ENCODE measurements at places on chromosomes 6 and 20.

DNA sequence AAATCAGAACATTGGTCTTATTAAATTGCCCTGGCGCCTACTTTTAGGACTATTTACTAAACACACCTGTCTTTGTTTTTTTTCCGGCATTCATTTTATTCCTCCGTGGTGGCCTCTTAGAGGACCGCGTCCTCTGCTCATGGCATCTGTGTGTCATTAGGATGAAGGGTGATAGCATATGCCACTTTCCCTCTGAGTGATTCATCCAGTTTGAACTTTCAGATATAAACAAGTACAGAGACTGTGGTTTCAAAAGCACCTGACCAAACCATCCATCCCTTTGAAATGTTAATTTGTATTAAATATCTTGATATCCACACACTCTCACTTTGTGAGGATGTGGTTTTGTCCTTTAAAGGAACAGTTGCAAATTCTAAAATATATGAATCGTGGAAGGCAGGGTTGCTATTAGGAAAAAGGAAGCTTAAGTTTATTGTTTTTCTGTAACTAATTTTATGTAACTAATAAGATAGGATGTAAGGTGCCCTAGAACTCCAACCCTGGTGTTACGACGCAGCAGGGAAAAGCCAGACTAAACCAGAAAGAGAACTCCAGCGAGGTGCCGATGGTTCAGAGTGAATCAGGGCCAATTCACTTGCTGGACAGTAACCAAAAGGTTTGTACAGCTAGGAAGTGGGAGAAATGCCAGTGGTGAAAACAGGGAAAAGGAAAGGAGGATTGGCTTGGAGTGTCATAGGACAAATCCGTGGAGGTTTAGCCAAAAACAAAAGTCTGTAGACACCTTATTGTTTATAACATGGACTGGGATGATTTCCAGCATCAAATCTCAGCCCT, 98.7 kb downstream of the SHLD1 start:
- DNase-seq: no peak

- DNase-seq: no peak
Measured at GRCh38 chr6:149910721-149911151, 12.2 kb downstream of the RAET1G start.

DNA sequence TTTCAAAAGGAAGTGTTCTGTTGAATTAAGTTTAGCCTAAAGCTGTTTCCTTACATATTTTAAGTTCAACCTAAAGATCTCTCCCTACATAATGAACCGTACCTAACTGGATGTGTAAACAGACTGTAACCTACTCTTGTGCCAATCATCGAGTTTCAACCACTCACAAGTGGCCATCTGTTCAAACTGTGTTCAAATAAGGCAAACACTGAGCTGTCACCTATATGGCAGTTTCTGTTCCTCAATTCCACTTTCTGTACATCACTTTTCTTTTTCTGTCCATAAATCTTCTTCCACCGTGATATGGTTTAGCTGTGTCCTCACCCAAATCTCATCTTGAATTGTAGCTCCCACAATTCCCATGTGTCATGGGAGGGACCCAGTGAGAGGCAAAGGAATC, 428.6 kb downstream of the HACE1 start:
- DNase-seq: no peak

DNA sequence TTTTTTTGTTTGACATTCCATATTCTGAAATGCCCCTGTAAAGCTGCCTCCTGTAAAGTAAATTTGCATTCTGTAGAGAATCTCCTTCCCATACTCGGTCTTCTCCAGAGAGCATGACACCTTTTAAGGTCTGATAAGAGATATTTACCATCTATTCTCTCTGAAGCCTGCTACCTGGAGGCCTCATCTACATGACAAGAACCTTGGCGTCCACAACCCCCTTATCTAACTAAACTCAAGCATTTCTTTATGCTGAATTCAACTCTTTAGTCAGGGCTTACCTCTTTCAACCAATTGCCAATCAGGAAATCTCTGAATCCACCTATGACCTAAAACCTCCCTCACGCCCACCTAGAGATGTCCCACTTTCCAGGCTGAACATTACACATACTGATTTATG, 51.6 kb downstream of the FAM184A start:
- DNase-seq: no peak

- no peak for DNase-seq
Measured at GRCh38 chr6:165873976-165874375, 210.9 kb upstream of the PDE10A start.

- DNase-seq: no peak
Measured at GRCh38 chr6:56601390-56601789, 41.3 kb downstream of the DST start.

- DNase-seq: no peak
Measured at GRCh38 chr20:24814556-24815195, 134.4 kb upstream of the CST7 start.

DNA sequence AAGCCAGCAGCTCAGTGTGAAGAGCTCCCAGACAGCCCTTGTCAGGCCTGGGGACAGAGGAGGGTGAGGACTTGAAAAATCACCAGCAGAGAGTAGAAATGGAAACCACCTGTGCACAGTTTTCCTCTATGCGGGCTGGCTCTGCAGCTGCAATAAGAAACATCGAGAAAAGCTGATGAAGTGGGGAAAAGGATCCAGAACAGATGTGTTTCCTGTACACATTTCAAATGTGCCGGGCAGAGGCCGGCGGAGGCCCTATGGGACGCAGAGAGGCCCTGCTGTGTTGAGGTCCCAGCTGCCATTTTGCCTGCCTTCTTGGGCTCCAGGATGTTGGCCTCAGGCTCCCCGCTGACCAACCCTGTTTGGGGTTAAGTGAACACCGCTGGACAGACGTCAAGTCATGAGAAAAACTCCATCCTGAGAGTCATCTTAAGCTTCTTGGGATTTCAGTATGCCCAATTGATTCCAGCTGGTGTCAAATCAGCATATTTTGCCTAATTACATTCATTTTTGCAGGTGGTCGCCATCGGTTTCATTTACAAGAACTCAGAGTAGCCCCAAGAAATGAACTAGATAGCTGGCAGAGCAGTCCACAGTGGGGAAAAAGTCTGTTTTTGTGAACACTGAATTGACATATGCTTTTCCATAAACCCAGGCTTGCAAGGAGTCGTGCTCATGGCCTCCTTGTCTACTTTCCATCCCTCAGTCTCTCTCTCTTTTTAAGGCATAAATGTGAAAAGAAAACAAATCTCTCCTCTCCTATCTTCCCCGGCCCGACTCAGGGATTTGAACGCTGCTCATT, 150.4 kb upstream of the PHACTR3 start:
- no peak for DNase-seq

- no peak for DNase-seq
Measured at GRCh38 chr6:31578184-31579118, 3.1 kb downstream of the TNF start.

DNA sequence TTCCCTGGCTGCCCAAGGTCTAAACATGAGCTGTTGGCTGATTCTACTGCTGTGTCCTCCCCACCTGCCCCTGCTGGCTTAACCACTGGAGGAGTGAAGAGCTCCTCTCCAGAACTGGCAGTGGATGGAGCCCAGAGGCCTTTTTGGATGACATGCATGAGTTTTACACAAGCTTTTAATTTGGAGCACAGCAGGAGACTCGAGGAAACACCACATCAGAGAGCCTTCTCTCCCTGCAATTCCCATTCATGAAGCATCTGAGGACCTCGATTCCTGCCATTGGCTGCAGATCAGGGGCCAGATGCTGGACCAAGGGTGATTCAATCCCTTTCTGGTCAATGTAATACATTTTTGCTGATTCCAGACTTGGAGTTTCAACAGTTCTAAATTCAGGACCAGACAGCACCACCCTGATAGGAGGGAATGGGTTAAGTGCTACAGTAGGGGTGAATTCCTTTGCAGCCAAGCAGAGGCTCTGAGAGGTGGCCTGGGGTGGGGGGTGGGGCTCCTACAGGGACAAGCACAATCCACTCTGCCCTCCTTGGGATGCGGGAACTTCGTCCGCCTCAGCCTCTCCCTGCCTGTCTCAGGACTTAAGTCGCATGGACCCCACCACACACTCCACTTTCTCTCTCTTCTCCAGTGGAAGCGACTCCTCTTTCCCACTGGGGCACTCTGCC, 599 bp upstream of the PSORS1C1 start:
- DNase-seq: no peak

GRCh38 chr20:8043687-8044282, 24.2 kb upstream of the TMX4 start:
- peak; percentile 69 for DNase-seq

DNA sequence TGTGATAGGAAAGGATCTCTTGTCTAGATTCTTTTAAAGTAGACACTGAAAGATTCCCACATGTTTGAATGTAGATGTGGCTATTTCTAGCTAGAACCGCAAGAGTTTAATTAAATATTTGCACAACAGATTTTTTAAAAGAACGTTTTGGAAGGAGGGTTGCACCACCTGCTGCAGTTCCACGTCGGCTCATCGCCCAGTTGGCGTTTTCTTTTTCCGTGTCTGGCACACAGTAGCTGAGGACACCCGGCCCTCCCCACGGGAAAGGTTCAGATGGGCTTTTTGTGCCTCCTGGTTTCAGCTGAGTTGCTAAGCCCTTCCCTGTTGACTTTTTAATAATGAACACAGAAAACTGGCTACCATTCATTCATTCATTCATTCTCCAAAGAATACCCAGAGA, 41.8 kb upstream of the DOK5 start:
- DNase-seq: peak; percentile 96

DNA sequence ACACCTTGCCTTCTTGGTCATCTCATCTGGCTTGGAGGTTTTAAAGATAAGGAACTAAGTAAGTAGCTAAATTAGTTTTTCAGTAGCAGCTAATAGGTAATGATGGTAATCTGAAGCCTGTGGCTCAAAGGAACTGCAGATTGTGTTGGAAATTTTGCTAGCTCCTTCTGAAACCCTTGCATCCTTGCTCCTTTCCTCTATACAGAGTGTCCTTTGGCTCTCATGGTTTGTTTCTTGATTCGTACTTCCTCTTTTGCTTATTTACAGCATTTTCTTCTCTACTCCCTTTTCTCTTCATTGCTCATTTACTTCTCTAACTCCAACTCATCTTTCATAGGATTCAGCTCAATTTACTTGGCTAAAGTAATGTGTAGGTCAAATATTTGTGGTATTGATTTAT, 19.0 kb downstream of the LRRC1 start:
- no peak for DNase-seq

GRCh38 chr6:157272866-157273755, 50.2 kb downstream of the TMEM242 start:
- peak; percentile 87 for DNase-seq

DNA sequence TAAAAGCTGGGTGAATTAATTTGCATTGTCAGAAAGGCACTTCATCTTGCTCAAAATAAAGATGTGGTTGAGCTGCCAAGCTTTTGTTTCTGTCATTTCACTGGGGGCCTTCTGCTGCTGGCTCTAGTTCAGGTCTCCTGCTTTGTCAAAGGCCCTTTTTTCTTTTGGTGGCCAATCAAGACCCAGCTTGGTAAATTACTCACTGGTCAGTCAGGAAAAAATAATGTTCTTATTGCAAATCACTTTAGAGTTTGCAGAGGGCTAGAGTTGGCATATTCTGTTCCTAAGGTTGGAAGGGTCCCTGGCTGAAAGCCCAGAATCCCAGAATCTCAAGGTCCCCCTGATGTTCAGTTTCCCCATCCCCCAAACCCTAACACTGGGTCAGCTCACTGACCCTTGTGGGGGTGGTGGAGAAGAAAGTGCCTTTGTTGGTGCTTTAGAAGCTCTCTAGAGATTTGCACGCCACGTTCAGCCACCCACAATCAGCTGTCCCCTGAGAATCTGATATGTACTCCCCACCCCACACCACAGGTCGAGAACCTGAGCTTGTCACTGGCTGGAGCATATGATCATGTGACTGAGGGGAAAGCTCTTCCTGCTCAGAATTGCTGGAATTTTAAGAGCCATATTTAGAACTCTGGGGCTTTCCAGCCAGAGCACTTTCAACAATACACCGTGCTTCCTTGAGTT, 21.7 kb upstream of the BNIP5 start:
- no peak for DNase-seq

DNA sequence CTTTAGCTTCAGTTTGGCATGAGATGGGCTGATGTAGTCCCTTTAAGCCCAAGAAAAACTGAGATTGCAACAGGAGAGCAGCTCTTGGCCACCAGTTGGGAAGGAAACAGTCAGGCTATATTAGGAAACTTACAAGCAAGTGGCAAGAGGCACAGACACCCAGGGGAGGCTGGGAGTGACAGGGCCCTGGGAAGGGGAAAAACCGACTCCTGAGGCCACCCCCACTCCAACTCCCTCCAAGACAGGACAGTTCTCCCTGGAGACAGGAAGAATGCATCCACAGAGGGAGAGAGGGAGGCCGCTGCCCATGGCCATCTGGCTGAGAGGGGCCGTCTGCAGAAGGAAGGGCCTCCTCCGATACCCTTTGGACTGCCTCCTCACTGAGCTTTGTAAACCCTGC, 20.5 kb downstream of the JPH2 start:
- no peak for DNase-seq

DNA sequence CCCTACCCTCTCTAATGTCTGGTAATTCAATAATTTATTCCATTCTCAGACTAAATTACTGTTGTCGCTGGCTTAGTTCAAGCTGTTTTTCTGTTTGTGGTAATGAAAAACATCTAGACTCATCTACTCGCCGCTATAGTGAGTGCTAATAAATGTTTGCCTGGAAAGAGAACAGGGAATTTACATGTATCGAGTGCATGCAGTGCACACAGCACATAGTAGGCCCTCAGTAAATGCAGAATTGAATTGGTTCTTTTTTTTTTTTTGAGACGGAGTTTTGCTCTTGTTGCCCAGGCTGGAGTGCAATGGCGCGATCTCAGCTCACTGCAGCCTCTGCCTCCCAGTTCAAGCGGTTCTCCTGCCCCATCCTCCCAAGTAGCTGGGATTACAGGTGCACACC, 7.7 kb upstream of the NSFL1C start:
- DNase-seq: no peak

GRCh38 chr6:111013144-111013915, 31.5 kb downstream of the RPF2 start:
- DNase-seq: no peak

GRCh38 chr6:87154641-87154992, 748 bp upstream of the ZNF292 start:
- no peak for DNase-seq

DNA sequence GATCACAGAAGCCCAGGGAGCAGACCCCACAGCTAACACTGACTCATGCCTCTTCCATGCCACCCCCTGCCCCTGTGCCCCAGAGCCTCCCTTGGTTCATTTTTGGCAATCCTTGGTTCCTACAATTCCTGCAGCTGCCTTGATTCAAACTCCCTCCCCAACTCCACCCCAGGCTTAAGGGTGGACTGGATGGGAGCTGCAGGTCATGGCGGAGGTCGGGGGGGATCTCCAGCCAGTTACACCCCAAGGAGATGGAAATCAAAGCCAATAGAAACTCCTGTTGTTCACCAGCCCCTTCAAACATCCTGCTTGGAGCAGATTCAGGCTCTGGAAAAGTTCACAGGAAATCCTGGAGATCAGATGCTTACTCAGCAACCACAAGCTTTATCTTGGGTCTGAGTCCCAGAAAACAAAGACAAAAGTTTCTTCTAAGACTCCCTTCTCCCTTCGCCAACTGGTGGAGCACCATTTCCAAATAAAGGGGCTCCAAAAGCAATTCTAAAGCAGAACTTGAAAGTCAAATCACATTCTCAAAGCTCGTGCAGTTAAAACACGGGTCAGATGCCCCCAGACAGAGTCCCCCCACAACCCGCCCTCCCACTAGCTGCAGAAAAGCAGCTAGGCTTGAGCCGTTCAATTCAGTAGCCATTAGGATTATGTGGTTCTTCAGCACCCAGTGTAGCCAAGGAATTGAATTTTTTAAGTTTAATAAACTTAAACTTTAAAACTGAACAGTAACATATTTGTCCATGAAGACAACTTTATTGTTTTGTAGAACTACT, 149.5 kb downstream of the ANKRD60 start:
- DNase-seq: no peak

- DNase-seq: no peak
Measured at GRCh38 chr6:67501755-67502154, 1133.3 kb upstream of the ADGRB3 start.

Measured in SHP77 treated with DMSO at 0.1 percent for 48 hours (cell line).